ENCODE measurements at places on chromosomes 7 and 10.

- no peak for DNase-seq
These were observed 329.5 kb upstream of the MEOX2 start for GRCh38 chr7:16015981-16016380.

- no peak for DNase-seq
These were observed 759.0 kb upstream of the GALNT17 start for GRCh38 chr7:70372768-70373515.

GRCh38 chr10:8392216-8392615, 337.7 kb downstream of the GATA3 start:
- no peak for DNase-seq

DNA sequence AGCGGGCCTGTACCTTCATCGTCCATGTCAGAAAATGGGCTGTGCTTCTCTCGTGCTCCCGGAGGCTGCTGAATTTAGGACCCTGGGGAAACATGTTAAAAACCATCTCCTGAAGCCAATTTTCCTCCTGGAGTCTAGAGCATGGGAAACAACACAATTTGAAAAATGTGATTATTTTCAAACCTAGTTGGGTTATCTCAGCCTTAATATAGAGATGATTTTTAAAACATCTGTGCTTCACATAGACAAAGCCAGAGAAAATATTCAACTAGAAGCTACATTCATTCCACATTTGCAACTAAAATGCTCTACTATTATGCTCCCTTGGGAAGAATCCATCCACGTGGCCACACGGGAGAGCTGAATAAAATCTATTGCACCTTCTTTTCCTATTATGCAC, 225.9 kb upstream of the TMEM72 start:
- DNase-seq: no peak

GRCh38 chr10:30390207-30390606, 41.1 kb upstream of the MTPAP start:
- DNase-seq: no peak

DNA sequence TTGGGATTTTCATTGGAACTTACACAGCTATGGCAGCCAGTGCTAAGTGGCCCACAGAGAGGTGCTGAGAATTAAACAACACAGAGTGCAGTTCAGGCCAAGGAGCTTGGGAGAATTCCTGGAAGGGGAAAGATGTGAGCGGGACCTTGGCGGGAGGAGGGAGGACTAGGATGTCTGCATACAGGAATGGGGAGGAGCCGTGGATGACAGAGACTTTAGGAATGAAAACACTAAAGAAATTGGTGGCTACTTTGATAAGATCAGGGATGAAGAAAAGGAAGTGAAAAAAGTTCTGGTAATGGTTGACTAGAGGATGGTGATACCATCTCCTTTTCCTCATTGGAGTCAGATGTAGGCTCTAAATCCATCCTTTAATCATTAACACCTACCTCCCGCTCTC, 234.2 kb upstream of the FZD8 start:
- DNase-seq: no peak

DNA sequence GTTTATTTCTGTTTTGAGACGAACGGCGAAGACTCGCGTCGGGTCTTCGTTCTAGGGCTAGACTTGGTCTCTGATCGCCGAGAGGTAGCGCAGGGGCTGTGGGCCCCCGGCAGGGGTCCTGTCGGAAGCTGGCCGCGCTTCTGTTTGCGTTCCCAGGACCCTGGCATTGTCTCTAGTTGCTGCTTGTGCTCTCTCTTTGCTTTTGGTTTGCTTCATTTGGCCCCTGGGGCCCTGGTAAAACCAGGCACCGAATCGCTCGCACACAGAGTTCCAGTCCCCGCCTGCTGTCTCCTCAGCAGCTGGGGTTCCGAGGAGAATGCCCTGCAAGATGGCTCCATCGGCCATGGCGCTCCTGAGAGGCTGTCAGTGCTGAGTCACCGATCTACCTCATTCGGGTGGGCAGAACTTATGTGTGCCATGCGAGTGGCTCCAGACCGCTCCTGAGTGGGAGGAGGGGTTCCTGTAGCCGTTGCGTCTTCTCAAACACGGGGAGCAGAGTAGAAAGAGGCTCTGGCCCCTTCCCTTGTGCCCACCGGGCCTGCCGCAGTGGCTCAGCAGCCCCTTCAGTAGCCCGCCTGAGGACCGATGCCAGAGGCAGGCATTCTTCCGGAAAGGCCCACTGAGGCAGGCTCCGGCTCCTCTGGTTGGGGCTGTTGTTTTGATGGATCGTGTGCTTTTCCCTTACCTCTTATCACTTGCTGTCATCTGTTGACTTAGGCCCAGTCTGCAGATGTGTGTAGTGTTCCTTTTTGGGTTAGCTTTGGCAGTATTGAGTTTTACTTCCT, 826 bp downstream of the CHPF2 start:
- peak; percentile 52 for DNase-seq

DNA sequence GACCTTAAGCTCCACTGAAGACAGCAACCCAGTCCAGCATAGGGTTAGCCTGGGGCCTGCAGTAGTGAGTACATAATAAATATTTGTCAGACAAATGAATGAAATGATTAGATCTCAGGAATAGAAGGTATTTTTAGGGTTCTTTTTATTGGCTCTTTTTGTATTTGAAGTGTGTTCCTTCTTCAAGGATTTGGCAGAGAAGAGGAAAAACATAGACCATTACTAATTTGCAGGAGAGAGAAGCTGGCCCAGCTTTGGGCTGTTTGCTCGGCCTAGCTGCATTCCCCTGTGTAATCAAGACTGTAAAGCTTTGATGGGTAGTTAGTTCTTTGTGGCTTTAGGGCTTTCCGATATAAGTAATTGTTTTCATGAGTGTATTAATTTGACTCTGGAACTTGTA, 64.2 kb downstream of the CNNM2 start:
- no peak for DNase-seq

GRCh38 chr7:127379642-127380041, 12.9 kb downstream of the ZNF800 start:
- DNase-seq: no peak

DNA sequence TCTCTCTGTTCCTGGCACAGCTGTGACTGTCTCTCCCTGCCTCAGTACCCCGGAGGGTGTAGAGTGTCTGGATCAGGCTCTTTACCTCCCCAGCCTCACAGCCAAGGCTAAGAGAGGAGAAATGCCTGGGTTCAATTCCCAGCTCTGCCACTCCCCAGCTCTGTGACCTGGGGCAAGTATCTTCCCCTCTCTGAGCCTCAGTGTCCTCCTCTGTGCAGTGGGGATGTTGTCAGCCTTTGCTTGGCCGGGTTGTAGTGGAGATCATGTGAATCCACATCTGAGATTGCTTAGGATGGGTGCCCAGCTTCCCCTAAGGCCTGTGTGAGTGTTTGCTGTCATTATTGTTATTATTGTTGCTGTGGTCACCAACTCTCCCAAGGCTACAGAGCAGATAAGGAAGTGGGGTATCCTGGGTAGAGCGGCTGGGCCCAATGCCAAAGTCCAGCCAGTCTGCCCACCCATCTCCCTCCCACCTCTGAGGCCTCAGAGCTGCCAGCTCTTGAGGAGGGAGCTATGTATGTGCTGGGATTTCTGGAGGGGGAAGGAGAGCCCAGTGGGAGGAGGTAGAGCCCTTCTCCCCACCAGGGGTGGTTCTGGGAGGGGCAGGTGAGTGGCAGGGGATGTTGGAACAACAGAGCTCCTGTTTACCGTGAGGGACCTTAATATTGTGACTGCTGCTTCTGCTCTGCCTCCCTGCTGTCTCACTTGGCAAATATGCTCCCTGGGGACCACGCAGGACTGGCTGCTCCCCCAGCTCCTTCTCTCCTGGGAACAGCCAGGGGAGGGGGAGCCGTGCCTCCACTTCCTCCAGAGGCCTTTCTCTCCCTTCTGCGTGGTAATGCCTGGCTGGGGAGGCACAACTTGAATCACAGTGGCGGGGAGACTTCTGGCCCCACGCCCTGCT, 170.5 kb downstream of the RPS24 start:
- no peak for DNase-seq

- no peak for DNase-seq
These were observed 79.4 kb downstream of the CTBP2 start for GRCh38 chr10:125080984-125081383.

DNA sequence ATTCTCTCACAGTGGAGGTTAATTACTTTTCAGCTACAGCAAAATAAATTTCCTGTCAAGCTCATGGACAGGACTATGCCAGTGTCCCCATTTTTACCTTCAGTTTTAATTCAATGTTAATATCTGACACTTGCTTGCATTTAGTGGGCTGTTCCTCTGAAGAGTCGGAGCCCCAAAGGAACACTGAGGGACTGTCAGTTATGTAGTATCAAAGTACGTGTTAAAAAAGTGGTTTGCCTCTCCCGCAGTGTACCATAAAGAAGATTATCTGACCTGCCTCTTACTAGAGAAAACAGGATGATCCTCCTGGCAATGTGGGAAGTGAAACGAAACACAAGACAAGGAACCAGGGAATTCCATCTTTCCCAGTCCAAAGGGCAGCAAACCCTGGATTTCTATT, 1010.9 kb upstream of the PHF14 start:
- DNase-seq: no peak

DNA sequence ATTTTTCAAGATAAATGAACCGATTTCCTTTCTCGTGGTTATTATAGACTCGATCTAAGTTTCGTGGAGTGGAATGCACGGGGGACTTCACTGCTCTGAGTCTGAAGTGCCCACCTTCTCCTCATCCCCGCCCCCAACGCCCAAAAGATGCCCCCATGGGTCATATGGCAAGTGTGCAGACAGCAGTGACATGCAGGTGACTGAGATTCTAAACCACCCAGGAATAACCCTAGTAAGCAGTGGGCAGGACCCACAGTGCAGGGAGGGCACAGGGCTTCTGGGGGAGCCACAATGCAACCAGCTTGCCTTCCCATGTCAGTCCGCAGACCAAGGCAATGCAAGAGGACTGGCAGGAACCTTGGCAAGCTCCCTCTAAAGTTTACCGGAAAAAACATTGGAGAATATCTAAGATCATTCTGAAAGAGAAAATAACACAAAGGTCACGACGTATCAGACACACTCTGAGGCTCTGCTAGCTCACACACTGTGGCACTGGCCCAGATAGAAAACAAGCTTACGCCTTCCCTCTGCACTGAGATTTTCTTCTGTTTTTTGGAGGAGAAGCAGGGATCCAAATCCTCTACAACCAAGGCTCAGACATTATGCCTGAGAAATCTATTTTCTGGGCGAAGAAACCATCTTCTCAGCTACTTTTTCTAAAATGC, 239.6 kb downstream of the MAD1L1 start:
- no peak for DNase-seq

GRCh38 chr10:93893646-93894515, at the start of gene SLC35G1:
Gene SLC35G1 (plus strand): TSS chr10:93893978. CDS start chr10:93894034, 56 bp downstream.
- DNase-seq: peak; percentile 93

- DNase-seq: no peak
These were observed 819 bp downstream of the POLD2 start for GRCh38 chr7:44122529-44122928.

- DNase-seq: no peak
These were observed 77.8 kb downstream of the SHH start for GRCh38 chr7:155734445-155734809.

DNA sequence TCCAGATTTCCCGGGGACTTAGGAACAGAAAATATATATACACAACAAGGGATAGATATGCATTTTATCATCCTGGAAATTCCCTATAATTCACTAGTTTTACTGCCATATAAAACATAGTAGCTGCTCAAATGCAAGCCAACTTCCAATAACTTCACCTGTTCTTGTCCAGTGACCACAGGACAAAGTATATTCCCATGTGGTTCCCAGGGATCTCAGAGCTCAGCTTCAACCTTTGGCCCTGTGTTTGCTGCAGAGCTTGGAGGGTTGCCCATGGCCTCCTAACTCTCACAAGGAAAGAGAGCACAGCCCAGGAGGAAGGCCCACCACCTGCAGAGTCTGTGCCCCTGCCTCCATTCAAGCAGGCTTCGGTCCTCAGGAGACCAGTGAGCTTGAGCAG, 4.5 kb upstream of the DRGX start:
- no peak for DNase-seq

- DNase-seq: no peak
These were observed 335.3 kb downstream of the NRG3 start for GRCh38 chr10:82210331-82210730.

GRCh38 chr7:134865001-134865845, 85.8 kb downstream of the CALD1 start:
- DNase-seq: peak; percentile 53

DNA sequence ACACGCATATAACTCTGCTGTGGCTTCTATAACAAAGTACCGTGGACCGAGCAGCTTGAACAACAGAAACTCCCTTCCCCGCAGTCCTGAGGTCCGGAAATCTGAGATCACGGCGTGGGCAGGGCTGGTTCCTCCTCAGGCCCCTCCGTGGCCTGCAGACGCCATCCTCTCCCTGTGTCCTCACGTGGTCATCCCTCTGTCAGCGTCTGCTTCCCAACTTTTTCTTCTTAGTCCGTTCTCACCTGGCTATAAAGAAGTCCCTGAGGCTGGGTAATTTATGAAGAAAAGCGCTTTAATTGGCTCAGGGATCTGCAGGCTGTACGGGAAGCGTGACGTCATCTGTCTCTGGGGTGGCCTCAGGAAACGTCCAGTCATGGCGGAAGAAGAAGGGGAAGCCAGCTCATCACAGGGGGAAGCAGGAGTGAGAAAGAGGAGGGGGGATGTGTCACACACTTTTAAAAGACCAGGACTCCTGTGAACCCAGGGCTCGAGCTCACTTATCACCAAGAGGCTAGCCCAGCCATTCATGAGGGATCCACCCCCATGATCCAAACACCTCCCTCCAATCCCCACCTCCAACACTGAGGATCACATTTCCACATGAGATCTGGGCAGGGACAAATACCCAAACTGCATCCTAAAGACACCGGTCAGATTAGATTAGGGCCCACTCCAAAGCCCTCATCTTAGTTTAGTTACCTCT, 91.2 kb upstream of the INSIG1 start:
- DNase-seq: peak; percentile 79

DNA sequence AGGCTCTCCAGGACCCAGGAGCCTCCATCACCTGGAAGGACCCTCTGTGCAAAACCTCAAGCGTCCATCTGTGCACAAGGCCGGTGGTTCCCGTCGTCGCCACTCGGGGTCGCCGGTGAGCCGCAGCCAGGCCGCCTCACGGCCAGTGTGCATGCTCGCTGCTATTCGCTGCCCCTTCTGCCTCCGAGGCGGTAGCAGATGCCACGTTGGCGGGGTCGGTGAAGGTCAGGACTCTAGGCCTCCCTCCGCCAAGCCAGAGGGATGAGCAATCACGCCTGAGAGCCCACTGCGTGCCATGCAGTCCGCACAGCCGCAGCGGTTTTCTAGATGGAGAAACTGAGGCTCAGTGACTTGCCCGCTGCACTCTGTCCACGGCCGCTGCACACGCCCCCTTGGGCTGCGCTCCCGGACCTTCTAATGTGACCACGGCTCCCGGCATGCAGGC, 5.7 kb downstream of the UPK3B start:
- DNase-seq: no peak

Measured in stomach (tissue), 19 donors.